Mucosa of descending colon (tissue), 3 donors: ENCODE measurements at places on chromosomes 6 and 20. TPM values are rescaled to one million over a fixed set of nuclear protein-coding genes. Genes with fewer than 3 reads are reported as not detected.

Gene CLDN20
- total RNA-seq, result not detected

Gene MUCL3
- not detected for total RNA-seq

Gene AIF1
- total RNA-seq, result 17.3 TPM

Gene EDN3
- 51.1 TPM for total RNA-seq

Gene CYB5R4
- 30.7 TPM for total RNA-seq
